T-cell (primary cell): ENCODE measurements at places on chromosomes 2 and 18.

- no peak for DNase-seq
Observed at GRCh38 chr2:203733684-203734083, 27.2 kb downstream of the CD28 start.

GRCh38 chr2:190235551-190236075, 84.0 kb downstream of the HIBCH start:
- no peak for DNase-seq

DNA sequence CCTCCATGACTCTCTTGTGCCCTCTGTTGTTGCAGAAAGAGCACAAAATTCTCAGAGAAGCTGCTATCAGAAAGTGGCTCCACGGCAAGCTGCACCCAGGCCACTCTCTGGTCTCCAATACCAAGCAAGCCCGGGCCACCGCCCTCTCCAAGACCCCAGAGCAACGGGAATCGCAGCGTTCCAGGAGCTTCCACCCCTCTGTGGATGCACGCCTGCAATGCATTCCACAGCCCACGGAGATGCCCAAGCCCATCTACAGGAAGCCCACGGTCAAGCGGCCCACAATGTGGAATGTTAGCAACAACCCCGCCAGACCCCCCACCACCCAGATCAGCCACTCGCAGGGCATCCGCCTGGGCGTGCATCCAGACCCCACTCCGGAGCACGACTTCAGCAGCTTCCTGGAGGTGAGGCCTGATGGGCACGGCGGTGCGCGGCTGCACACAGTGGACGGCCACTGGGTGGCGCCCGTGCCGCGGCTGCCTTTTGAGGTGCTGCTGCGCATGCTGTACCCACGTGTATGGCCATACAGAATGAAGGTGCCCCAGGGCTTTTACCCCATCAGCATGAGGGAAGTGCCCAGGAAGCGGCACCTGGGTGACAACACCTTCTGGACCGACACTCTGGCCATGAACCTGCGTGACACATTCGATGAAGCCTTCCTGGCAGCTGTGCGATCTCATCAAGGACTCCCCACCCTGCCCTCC, 6.3 kb downstream of the ANKRD53 start:
- DNase-seq: peak; percentile 78

- no peak for DNase-seq
Observed at GRCh38 chr18:59865241-59865986, 34.4 kb upstream of the PMAIP1 start.

DNA sequence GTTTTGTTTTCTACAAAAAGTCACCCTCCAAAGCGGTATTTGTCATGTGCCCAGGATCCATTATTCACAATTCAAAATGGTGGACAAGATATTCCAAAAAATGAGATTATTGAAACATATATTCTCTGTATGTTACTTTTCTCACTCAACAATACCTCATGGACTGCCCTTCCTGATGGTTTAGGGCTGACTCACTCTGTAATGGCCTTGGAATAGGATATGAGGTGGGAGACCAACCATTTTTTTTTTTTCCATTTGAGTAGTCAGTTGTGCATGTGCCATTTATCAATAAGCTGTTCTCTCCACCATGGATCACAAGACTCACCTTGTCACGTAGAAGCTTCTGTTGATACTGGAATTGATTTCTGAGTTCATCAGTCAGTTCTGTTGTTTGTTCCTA, 64.5 kb downstream of the LYPD6 start:
- no peak for DNase-seq
